ENCODE measurements at places on chromosomes 12 and 14.
A peak's percentile ranks its signal among the peaks of the same experiment; 100 is the strongest.

DNA sequence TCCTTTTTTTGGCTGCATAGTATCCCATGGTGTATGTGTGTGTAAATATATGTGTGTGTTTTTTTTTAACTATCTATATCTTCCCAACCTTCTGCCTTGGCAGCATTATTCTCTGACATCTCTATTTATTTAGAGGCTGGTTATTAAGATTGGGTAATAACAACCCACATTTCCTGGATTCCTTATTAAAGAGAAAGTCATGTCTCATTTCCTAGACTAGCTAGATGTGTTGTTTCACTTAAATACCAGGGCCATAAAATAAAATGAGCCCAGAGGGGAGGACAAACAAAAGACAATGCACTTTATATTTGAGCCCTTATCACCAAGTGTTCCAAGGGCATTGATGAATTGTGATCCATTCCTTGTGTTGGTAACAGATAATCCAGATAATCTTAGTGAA is 169.1 kb downstream of the SLC5A8 start:
- DNase-seq = no peak
- no peaks in the 10 kb centered on the region for H3K4me1 ChIP-seq
- no peaks in the 10 kb centered on the region for H3K36me3 ChIP-seq
- H3K4me3 ChIP-seq = no peak overlapping the region
- no peak overlapping the region for H3K27ac ChIP-seq

- H3K27ac ChIP-seq = peak overlapping the region; percentile 100
- H3K36me3 ChIP-seq = peaks cover 2% of the 10 kb centered on the region
- DNase-seq = peak; percentile 47
- peak overlapping the region; percentile 97 for H3K4me3 ChIP-seq
These were observed 55.3 kb downstream of the VCPKMT start for GRCh38 chr14:50060871-50061663.

GRCh38 chr14:99754141-99755067 is 38.8 kb upstream of the EML1 start:
- H3K4me3 ChIP-seq = no peak overlapping the region
- peaks cover 6% of the 10 kb centered on the region for H3K36me3 ChIP-seq
- H3K4me1 ChIP-seq = peaks cover 20% of the 10 kb centered on the region
- no peak for DNase-seq
- H3K27ac ChIP-seq = no peak overlapping the region
- peaks cover 70% of the 10 kb centered on the region for H3K27me3 ChIP-seq

DNA sequence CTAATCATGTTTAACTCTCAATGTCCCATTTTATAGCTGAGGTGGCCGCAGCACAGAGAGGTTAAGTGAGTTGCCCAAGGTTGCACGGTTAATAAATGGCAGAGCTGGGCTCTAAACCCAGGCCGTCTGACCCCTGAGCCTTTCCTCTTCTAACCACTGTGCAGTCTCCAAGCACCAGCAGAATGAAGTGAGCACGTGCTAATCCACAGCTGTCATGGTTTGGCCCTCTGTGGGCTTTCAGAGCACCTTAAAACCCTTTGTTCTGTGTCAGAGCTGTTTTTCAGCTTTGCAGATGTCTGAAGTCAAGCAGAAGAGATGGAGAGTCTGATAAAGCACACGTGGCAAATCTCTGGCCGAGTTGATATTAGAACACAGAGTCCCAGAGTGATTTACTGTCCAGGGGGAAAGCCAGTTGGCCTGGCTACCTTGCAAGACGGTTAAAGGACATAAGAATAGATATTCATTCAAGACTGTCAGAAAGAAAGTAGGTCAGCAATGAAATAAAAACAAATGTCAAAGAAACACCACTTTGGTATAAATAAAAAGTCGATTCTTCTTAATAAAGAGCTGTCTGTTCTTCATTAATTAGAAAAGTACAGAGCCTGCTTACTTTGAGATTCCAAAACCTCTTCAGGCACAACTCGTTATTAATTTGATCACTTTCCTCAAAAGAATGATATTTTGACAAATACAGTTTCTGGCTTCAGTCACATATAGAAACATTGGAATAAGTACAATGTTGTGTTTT is 107.3 kb downstream of the CRADD start:
- peaks cover 31% of the 10 kb centered on the region for H3K4me1 ChIP-seq
- DNase-seq = peak; percentile 19
- H3K27ac ChIP-seq = peak overlapping the region; percentile 93
- H3K4me3 ChIP-seq = peak overlapping the region; percentile 75

DNA sequence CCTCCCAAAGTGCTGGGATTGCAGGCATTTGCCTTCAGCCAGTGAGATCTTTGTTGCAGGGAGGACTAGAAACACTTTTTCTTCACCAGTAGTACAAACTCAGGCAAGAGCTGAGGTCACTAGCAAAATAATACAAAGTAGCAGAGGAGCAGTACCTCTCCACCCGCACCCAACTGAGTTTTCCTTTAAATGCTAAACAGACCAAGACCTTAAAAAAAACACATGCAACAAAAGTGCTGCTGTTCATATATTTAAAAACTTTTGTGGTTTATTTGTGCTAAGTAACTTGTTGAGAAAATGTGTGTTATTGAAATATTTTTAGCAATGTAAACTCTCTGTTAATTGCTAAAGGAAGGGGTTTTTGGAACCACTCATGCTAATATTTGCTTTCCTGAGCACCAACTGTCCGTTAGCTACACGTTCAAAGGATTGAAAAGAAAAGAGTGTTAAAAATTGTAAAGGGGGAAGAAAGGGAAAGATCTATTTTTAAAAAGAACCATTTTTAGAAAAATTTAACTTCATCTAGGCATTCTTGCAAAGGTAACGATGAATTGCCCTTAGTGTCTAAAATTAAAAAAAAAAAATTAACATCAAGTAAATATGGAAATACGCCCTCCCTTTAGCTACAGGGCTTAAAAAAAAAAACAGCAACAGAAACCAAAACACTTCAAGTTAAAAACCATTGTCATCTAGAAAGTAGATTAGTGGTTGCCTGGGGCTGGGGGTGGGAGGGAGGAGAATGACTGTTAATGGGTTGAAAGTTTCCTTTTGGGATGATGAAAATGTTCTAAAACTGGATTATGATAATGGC is 114.0 kb upstream of the KRAS start:
- DNase-seq = no peak
- peaks cover 6% of the 10 kb centered on the region for H3K27me3 ChIP-seq
- H3K4me3 ChIP-seq = no peak overlapping the region
- H3K27ac ChIP-seq = no peak overlapping the region
- no peaks in the 10 kb centered on the region for H3K36me3 ChIP-seq
- peaks cover 6% of the 10 kb centered on the region for H3K4me1 ChIP-seq

- no peaks in the 10 kb centered on the region for H3K27me3 ChIP-seq
- H3K4me1 ChIP-seq = peaks cover 5% of the 10 kb centered on the region
- peak; percentile 70 for DNase-seq
- H3K4me3 ChIP-seq = peak overlapping the region; percentile 33
- peak overlapping the region; percentile 67 for H3K27ac ChIP-seq
These were observed 21.3 kb downstream of the FKBP11 start for GRCh38 chr12:48903982-48904411.

DNA sequence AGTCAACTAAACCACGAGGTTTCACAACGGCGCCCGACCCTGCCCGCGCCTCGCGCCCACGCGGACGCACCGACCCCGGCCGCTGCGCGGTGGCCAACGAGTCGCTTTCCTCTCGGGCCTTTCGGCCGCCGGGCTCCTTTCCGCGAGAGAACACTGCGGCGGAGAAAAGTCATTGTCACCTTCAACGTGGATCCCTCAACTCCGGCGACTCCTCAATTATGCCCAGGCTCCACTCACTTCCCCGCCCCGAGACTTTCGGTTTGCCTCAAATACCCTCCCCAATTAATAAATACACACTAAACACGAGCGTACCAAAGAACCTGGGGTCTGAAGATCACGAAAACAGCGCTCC is 450 bp downstream of the SINHCAF start:
- no peaks in the 10 kb centered on the region for H3K27me3 ChIP-seq
- H3K4me3 ChIP-seq = peak overlapping the region; percentile 97
- peak overlapping the region; percentile 99 for H3K27ac ChIP-seq
- peaks cover 24% of the 10 kb centered on the region for H3K4me1 ChIP-seq

- H3K4me3 ChIP-seq = no peak overlapping the region
- H3K36me3 ChIP-seq = no peaks in the 10 kb centered on the region
- no peaks in the 10 kb centered on the region for H3K27me3 ChIP-seq
- H3K27ac ChIP-seq = no peak overlapping the region
These were observed 385.3 kb upstream of the DDHD1 start for GRCh38 chr14:53538316-53538881.

DNA sequence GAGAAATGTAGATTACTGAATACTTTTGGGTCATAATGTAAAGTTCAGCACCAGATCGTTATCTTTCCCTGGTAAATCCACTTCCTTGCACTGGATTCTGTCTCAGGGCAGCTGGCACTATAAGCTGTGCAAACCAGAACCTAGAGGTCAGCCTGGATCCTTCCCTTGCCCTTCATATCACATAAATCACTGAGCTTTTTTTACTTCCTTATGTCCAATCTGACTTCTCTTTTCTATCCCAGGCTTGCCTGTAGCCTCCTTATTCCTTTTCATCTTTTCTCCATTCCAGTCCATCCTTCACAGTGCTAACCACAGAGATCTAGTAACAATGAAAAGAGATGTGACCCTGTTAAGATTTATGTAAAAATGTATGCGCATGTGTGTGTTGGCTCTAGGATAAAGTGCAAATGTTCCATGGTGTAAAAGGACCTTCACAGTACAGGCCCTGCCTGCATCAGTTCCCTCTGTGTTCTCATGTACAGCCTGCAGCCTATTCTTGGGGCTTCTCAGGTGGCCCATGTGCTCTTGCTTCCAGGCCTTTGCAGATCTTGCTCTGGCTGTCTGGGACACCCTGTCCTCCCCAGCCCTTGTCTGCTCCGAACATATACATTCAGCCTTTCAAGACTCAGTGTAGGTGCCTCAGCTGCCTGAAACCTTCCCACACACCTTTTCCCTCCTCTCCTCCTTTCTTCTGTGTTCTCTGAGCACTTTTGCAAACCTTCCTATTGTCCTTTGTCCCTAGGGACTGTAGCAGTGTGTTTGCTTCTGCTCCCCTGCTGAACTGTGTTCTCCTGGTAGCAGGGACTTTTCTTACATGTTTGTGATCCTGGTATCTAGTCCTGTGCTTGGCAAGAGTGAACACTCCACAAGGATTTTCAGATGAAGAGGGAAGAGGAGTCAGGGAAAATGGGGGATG is 30.0 kb downstream of the PELI2 start:
- no peak overlapping the region for H3K4me3 ChIP-seq
- no peaks in the 10 kb centered on the region for H3K36me3 ChIP-seq
- H3K27ac ChIP-seq = peak overlapping the region; percentile 75

DNA sequence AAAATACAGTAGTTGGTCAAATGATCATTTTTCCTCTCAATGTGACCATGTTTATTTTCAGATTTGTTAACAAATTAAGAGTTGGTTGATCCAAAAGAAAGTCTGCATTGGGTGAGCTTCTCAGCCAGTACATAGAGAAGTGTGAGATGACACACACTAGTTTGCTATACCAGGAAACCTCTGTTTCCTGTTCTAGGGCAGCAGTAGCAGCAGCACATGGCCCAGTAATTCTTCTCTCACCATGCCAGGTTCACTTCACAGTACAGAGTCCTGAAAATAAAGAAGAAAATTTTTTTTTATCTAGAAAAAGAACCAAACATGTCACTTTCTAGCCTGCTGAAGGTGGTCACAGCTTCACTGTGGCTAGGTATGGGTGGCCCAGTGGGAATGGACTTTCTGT is 250.2 kb upstream of the OR4E1 start:
- no peaks in the 10 kb centered on the region for H3K36me3 ChIP-seq
- peak overlapping the region; percentile 75 for H3K27ac ChIP-seq
- peaks cover 23% of the 10 kb centered on the region for H3K4me1 ChIP-seq
- peak overlapping the region; percentile 36 for H3K4me3 ChIP-seq
- no peak for DNase-seq

GRCh38 chr12:102351322-102351721 is 129.0 kb downstream of the IGF1 start:
- DNase-seq = no peak
- no peaks in the 10 kb centered on the region for H3K27me3 ChIP-seq
- no peaks in the 10 kb centered on the region for H3K4me1 ChIP-seq
- H3K27ac ChIP-seq = no peak overlapping the region

- no peaks in the 10 kb centered on the region for H3K27me3 ChIP-seq
- DNase-seq = no peak
- no peak overlapping the region for H3K27ac ChIP-seq
- no peak overlapping the region for H3K4me3 ChIP-seq
These were observed 80.1 kb downstream of the ADCK1 start for GRCh38 chr14:77880056-77880455.

GRCh38 chr12:124359671-124360581 is 65.0 kb downstream of the RFLNA start:
- DNase-seq = no peak
- no peak overlapping the region for H3K4me3 ChIP-seq
- no peaks in the 10 kb centered on the region for H3K27me3 ChIP-seq
- H3K27ac ChIP-seq = no peak overlapping the region
- H3K36me3 ChIP-seq = peaks cover 3% of the 10 kb centered on the region
- peaks cover 3% of the 10 kb centered on the region for H3K4me1 ChIP-seq

GRCh38 chr12:85260896-85261295 is 19.1 kb upstream of the ALX1 start:
- no peak overlapping the region for H3K4me3 ChIP-seq
- no peaks in the 10 kb centered on the region for H3K4me1 ChIP-seq
- no peaks in the 10 kb centered on the region for H3K36me3 ChIP-seq

GRCh38 chr12:108055141-108055540 is 73.9 kb upstream of the WSCD2 start:
- peaks cover 23% of the 10 kb centered on the region for H3K4me1 ChIP-seq
- no peak overlapping the region for H3K4me3 ChIP-seq
- H3K36me3 ChIP-seq = no peaks in the 10 kb centered on the region
- DNase-seq = no peak
- H3K27me3 ChIP-seq = no peaks in the 10 kb centered on the region

- no peaks in the 10 kb centered on the region for H3K27me3 ChIP-seq
- H3K4me1 ChIP-seq = no peaks in the 10 kb centered on the region
- no peaks in the 10 kb centered on the region for H3K36me3 ChIP-seq
- H3K4me3 ChIP-seq = no peak overlapping the region
These were observed 23.7 kb downstream of the FOXA1 start for GRCh38 chr14:37571391-37571790.

DNA sequence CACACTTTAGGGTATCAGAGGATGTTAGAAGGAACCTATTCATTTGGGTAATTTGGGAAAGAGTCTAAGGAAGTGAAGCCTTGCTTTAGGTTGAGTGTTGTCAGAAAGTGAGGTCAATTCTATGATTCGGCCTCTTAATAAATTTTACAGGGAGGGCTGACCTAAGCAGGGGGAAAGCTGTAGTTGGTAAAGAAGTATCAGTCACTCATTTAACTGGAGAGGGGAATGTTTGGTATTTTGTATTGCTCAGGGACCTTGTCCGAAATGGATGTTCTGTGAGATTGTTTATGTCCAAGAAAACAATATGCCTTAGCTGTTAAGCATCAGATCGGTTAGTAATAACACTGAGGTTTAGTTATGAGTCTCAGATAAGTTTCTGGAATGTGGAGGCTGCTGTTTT is 7.3 kb downstream of the CAND1 start:
- DNase-seq = no peak
- peak overlapping the region; percentile 19 for H3K27ac ChIP-seq
- peaks cover 58% of the 10 kb centered on the region for H3K4me1 ChIP-seq
- no peak overlapping the region for H3K4me3 ChIP-seq
- no peaks in the 10 kb centered on the region for H3K27me3 ChIP-seq

GRCh38 chr14:23227566-23227965 is 10.2 kb upstream of the RNF212B start:
- peaks cover 8% of the 10 kb centered on the region for H3K27me3 ChIP-seq

DNA sequence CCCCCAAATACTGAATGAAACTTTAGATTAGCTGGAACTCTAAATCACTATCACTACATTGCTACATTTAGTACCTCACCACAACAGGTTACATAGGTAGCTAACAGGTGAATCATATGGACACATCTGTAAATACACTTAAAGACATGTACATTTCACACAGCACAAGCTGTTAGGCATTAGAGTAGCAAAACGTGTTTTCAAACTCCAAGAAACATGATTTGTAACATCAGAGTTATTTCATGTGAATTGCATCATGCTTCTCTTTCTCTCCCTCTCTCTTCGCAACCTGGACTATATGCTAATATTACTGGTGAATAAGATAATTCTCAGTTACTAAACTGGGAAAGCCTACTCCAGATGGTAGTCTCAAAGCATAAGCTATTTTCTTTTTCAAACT is 4.3 kb downstream of the SEL1L start:
- no peak overlapping the region for H3K4me3 ChIP-seq
- no peak for DNase-seq
- peak overlapping the region; percentile 79 for H3K27ac ChIP-seq
